ENCODE measurements at places on chromosomes 2 and 18. TPM values are rescaled to one million over a fixed set of nuclear protein-coding genes. Genes with fewer than 3 reads are reported as not detected.

DNA sequence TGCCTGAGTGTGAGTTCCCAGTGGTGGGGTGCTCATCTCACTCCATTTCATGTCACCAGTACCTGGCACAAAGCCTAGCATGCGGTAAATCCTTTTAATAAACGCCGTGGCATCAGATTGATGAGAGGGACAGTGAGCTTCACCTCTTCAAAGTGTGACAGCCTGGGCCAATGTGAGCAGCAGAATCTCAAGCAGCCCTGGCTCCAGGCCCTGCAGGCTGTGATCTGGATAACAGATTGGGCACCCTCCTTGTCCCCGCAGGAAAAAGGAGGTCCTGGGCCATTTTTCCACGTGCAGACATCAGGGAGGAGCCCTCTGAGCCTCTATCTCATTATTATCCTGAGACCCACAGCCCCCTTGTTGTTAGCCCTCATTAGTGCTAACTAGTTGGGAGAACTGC is 34.8 kb downstream of the TET3 start:
- DNase-seq, result no peak

The RGPD3 gene
- total RNA-seq, result not detected

The ANKRD30BL gene
- total RNA-seq, result not detected

The HOXD13 gene
- 3.1 TPM for total RNA-seq

The ASB18 gene
- not detected for total RNA-seq

DNA sequence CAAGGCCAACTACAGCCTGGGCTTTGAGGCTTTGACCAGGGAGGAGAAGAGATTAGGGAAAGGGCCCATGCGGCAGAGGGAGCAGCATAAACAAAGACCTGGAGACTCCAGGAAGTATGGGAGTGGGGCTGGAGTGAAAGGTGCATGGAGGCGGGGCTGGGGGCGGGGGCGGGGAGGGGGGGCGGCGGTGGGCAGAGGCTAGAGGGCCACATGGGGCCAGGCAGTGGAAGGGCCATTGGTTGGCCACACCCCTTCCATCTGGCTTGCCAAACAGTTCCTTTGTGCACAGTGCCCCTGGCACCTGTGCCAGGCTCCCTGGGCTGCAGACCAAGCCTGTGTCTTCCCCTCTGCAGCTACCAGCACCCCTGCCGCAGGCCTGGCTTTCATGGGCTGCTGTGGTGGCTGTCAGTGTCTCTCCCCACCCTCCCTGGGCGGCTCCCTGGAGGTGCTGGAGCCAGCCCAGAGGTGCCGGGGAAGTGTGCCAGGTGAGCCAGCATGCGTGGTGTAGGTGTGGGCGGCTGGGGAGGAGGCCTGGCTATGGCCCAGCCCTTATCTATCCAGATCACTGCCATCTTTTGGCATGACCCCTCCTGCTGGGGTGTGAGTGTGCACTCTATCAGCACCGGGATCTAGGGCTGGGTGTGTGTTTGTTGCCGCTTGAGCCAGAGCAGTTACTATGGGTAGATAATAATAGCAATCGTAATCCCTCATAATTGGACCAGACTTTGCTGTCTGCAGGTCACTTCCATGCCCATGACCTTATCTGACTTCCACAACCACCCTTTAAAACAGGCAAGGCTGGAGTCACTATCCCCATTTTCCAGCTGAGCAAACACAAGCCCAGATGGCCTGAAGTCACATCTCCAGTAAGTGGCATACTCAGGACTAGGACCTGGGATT is 30.5 kb downstream of the DNMT3A start:
- no peak for DNase-seq

The TUBA3D gene
- not detected for total RNA-seq

DNA sequence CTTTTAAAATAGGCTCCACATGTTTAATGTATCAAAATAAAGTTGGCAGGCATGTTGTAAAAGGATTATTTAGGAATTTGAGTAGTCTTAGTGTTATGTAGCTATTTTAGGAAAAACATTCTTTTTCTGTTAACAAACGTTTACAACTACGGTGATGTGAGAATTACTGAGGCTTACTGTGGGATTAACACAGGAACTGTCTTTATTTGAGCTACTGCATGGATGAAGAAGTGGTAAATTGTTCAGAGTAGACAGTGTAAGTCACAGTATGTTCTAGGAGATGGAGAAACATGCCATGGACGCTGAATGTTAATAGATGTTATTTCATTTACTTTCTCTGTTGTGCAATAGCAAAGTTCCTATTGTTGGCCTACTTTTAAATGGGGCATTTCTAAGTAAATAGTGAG is 1.6 kb downstream of the PPM1B start:
- no peak for DNase-seq

DNA sequence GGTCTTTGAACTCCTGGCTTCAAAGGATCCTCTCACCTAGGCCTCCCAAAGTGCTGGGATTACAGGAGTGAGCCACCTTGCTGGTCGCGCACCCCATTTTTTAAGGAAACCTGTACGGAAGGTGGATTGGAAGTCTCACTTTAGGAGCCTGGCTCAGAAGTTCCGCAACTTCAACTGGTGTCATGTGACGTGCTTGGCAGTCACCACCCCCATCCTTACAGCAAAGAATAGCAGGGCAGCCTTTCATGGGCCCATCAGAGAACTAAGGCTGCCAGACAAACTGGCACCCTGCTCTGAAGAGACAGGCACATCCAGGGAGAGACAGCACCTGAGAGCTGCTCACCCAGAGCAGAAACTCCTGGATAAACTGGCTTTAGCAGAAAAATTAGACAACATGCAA is 3.3 kb upstream of the SLC66A2 start:
- no peak for DNase-seq

DNA sequence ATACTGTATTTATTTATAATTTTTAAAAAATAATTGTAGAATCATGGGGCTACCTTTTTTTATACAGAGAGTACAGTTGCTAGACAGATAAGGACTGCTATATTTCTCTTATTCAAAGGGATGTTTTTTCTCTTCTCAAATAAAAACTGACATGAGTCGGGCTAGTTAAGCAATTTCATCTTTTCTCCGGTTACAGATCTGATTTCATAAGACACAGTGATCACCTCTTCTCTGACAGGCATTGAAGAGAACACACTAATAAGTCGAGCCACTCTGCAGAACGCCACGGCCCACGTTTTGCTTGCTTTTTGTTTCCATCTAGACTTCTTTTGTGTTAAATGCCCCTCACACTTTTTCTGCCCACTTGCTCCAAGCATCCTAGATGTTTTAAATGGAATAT is 85.4 kb downstream of the HNRNPLL start:
- no peak for DNase-seq

GRCh38 chr2:108579623-108580022 is 45.4 kb downstream of the LIMS1 start:
- no peak for DNase-seq

DNA sequence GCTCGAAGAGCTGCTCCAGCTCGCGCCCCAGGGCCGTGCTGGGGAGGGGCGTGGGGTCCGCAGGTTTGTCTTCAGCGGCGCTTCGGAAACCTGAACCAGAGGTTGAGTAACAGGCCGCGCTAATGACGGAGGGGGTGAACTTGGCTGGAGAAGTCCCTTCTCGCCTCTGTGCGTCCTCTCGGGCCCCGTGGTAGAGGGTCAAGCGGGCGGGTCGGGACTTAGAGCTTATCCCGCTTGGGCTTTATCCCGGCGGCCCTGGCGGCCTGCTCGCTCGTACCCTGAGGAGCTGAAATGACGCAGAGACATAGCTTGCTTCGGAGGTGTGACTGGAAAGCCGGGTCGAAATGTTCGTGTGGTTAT is 479 bp downstream of the RNMT start:
- DNase-seq, result peak; percentile 8

DNA sequence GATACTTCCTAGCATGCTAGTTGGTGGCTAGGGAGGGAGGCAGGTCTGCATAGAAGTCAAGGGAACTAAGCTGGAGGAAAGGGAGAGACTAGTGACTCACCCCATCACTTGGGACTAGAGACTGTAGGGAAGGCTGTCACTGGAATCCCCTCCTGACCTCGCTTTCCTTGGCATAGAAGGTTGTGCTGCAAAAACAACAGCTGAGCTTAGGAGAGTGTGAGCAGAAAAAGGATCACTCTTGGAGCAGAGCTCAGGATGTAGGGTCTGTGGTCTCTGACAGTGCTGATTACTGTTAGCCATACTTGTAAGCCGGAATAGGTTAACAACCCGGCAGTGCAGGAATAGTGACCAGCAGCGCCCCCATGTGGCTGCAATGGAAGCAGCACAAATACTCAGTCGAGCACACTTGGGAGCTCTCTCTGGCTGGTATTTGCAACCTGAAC is 66.9 kb upstream of the SMAD2 start:
- no peak for DNase-seq

DNA sequence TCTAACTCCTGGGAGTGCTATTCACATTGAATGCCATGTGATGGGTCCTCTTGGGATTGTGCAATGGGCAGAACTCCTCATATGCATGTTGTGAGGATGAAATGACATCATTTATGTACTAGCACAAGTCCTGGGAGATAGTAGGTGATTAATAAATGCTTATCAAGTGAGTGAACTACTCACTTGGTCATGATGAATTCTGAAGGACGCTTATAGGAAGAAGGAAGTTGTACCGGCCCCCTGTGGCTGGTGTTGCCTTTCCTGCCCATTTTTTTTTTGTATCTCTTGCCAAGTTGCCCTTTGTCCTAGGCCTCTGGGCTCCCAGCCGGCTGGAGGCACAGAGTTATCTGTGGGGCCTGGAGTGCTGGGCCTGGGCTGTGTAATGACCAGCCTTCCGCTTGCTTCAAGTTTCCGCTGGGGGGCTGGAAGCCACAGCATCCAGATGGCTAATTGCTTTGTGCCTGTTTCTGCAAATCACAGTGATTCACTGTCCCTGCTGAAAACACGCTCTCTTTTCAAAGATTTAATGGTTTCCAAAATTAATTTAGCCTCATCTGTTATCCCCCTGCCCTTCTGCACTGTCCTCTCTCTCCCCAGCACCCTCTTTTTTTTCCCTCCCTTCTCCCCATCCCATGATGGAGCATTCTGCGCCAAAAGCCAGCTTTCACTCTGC is 33.7 kb upstream of the MRPL33 start:
- peak; percentile 10 for DNase-seq

- DNase-seq, result no peak
These were observed 230.5 kb downstream of the ZNF521 start for GRCh38 chr18:25121442-25121841.

The UCN gene
- total RNA-seq, result 0.53 TPM

Data from H4 (cell line).